ENCODE measurements at places on chromosomes 11 and 22. TPM values are rescaled to one million over a fixed set of nuclear protein-coding genes. Genes with fewer than 3 reads are reported as not detected.
A peak's percentile ranks its signal among the peaks of the same experiment; 100 is the strongest.

DNA sequence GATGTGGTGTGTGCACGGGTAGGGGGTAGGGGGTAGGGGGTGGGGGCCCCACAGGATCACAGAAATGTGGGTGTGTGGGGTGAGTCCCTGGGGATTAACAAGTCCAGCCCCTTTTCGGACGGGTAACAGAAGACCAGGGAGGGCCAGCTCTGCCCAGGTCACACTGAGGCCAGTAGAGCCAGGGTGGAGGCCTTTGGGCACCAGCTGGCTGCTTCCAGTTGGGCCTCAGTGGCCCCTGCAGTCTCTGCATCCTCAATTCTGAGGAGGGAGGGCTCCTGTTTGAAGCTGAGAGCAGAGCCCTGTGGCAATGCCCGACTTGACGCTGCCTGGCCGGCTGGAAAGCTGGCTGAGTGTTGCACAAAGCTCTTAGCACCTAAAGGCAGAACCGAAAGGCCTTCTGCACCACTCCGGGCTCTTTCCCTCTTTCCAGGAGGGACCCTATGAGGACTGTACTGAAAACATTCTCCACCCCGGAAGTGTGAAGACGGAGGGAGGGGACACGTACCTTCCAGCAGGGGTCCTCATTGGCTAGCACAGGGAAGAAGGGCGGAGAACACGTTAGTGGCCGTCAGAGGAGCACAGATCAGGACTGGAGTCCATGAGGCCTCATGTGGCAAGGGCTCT is 120.4 kb downstream of the PHF21B start:
- DNase-seq = no peak

GRCh38 chr11:63404161-63404935 is 34.8 kb downstream of the SLC22A9 start:
- no peak for DNase-seq

- DNase-seq = peak; percentile 34
These were observed 4.5 kb downstream of the C11orf16 start for GRCh38 chr11:8928205-8928604.

DNA sequence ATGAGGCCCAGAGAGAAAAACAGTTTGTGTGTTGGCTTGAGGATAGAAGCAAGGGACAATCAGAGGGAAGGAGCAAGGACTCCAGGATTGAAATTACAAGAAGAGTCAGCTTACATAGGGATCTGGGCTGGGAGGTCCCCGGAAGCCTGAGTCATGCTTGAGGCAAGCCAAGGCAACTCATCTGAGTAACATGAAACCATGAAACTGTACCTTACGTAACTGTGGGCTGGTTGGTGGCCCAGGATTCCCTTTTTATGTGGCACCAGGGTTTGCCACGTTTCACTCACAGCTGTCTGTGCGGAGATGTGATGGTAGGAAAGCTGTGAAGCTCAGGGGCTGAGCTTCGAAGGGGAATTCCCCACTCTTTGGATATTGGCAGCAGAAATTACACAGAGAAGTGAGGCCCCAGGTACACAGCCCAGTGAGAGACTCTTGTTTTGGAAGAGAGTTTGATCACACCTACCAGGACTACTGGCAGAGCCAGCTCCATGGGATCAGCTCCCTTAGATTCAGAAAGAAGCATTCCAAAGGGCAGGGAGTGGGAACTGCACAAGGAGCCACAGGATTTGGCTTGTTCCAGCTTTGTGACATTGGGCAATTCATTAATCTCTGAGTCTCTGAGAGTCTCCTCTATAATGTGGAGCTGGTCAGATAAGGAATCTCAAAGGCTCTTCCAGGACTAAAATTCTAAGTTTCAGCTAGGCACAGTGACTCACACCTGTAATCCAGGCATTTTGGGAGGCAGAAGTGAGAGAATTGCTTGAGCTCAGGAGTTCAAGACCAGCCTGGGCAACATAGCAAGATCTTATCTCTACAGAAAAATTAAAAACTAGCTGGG is 7.8 kb downstream of the SLC5A1 start:
- DNase-seq = no peak

- DNase-seq = no peak
These were observed 4.5 kb downstream of the TMPRSS13 start for GRCh38 chr11:117924631-117925170.

- no peak for DNase-seq
These were observed 1.1 kb upstream of the PELI3 start for GRCh38 chr11:66465373-66466224.

- no peak for DNase-seq
These were observed 39.6 kb downstream of the ARHGAP42 start for GRCh38 chr11:100726680-100727079.

DNA sequence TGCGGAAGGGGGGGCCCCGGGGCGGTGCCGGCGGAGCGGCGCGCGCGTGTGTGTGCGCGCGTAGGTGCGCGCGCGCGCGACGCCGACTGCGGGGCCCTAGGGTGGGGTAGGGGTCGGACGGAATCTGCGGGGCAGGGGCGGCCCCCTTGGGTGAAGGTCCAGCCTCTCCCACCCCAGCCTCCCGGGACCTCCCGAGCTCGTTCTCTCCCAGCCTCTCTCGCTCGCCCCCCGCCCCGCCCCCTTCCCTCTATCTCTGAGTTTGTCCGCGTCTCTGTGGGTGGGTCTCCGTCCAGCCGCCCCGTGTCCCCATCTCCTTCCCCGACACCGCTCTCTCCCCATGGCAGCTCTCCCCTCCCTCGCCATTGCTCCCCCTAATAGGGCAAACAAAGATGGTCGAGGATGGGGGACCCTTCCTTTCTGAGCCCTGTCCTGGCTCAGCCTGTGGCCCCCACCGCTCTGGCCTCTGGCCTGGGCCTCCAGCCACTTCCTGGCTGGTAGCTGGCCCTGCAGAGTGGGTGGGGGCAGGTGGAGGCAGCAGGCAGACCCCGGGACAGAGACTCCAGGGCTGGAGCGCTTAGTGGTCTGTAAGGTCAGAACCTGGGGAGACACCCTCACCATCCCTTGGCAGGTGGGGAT is 33.0 kb upstream of the PRR5 start:
- no peak for DNase-seq

GRCh38 chr11:69891421-69892236 is 72.4 kb upstream of the FGF3 start:
- DNase-seq = no peak

DNA sequence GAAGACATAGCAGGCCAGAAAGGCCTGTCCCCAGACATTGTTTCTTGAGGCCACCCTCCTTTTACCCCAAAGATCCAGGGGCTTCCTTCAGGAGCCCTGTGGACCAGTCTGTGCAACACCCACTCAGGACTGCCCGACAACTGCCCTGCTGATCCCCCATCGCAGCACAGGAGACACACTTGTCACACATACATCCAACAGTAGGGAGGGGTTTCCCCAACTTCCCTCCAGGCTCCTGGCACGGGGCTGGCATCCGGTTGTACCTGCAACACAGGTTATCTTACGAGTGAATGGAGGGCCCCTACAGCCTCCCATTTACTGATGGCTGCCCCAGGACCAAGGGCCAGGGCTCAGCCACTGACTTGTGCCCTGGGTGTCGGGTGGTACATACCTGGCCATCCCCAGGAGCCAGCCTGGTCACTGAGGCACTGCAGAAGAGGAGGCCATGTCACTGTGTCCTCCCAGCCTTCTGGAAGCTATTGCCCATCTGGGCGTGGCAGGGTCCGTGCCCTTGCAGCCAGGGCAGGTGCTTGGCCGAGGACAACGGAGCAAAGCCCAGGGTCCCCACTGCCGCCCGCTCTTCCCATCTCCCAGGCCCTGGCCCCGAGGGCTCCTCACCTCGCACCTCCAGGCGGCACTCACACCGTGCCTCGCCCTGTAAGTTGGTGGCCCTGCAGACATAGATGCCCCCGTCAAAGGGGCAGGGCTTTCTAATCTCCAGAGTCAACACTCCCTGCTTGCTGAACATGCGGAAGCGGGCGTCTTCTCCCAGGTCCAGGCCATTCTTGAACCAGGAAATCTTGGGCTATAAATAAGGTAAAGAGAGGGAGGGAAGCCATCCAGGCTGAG is 20.8 kb downstream of the MYBPC3 start:
- no peak for DNase-seq

- no peak for DNase-seq
These were observed 458 bp downstream of the RTN4R start for GRCh38 chr22:20267441-20268278.

- DNase-seq = no peak
These were observed 74.5 kb upstream of the PICALM start for GRCh38 chr11:86143087-86144030.

- DNase-seq = no peak
These were observed 751 bp downstream of the MS4A10 start for GRCh38 chr11:60785806-60786361.

GRCh38 chr11:69238573-69239351 is 55.2 kb upstream of the MYEOV start:
- DNase-seq = peak; percentile 63

The BDNF gene
- total RNA-seq = 4.2 TPM

The C22orf31 gene
- total RNA-seq = not detected

The TSSK2 gene
- total RNA-seq = not detected

The SULT4A1 gene
- 0.26 TPM for total RNA-seq

The OTOG gene
- not detected for total RNA-seq

The KCNQ1OT1 gene
- total RNA-seq = 3.9 TPM

The OR8A1 gene
- not detected for total RNA-seq
